Astrocyte of the spinal cord (primary cell): ENCODE measurements at places on chromosomes 11 and 22.

DNA sequence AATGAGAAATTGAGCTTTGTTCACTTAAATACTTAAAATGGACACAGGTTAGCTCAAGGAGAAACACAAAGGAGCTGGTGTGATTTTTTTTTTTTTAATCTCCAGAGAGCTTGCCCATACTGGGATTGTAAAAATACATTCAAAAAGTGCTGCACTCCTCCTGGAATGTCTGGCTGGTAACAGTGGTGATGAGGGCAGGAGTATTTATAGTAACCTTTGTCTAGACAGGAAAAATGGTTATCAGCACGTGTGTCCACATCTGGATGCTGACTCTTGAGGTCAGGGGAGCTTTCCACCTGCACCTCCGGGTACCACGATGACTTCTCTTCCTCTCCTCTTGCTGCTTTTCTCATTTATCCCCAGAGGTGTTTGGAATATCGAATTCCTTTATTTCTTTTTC, 30.1 kb downstream of the EXT2 start:
- DNase-seq = no peak

DNA sequence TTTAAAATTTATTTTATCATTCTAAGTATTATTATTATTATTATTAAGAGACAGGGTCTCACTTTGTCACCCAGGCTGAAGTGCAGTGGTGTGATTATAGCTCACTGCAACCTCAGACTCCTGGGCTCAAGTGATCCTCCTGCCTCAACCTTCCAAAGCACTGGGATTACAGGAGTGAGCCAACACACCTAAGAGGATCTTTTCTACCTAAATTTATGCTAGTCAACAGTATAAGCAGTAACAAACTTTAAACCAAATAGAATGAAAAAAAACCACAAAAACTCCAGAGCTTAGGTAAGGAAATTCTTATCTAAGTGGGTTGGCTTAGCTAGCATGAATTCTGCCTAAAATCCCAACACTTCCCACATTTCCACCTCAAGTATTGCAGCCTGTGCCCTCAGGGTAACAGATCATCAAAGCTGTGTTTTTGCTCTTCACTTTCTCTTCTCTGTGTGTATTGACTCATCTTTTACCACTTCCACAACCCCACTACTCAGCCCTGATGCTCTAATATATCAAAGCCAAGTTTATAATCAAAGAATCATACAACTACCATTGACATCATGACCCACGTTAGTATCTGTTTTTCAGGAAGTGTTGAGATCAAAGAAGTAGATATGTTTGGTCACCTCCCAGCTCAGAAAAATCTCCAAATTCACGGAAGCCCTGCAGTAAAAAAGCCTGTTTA, 93.7 kb upstream of the SPON1 start:
- no peak for DNase-seq

DNA sequence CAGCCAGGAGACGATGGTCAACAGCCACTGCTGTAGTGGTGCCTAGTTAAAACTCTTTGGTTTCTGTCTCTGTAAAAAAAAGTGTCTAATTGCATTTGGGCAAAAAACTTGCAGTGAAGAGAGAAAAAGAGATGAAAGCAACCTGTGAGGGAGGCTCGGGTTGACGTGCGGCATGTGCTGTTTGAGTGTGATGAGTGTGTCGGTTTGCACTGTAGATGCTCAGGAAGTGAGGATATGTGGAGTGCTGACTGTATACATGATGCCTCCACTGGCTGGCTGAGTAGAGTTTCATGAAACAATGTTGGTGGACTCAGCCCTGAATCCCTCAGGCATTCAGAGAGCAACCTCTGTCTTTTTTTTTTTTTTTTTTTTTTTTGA, 4.3 kb upstream of the DGCR6L start:
- DNase-seq = no peak

GRCh38 chr11:98289617-98290263, 731.0 kb upstream of the CNTN5 start:
- DNase-seq = no peak

GRCh38 chr11:90189011-90189410, 33.8 kb downstream of the CHORDC1 start:
- DNase-seq = no peak

- no peak for DNase-seq
Measured at GRCh38 chr22:17851759-17852158, 77.5 kb upstream of the BID start.

DNA sequence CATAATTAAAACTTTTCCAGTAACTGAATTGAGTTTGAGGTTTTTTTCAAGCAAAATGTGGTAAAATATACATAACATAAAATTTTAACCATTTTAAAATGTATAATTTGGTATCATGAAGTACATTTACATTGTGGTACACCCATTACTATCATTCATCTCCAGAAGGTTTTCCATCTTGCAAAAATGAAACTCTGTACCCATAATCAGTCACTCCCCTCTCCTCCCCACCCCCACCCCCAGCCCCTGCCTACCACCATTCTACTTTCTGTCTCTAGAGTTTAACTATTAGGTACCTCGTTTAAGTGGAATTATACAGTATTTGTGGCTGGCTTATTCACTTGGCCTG, 63.7 kb downstream of the MICAL2 start:
- no peak for DNase-seq

DNA sequence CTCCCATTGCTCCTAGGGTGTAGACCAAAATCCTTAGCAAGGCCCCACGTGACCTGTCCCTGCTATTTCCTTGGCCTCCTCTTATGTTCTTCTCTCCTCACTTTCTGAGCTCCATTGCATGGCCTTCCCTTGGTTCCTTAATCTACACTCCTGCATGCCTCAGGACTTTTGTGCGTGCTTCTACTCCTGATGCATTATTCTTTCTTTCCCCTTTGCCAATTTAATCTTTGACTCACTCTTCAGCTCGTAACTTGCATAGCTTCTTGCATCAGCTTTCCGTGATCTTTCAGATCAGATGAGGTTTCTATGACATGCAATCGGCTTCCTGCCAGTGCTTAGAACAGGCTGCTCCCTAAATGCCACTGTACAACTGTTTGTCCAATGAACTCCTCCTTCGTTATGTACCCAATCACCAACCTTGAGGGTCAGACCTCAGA, 261.6 kb upstream of the CADM1 start:
- no peak for DNase-seq

DNA sequence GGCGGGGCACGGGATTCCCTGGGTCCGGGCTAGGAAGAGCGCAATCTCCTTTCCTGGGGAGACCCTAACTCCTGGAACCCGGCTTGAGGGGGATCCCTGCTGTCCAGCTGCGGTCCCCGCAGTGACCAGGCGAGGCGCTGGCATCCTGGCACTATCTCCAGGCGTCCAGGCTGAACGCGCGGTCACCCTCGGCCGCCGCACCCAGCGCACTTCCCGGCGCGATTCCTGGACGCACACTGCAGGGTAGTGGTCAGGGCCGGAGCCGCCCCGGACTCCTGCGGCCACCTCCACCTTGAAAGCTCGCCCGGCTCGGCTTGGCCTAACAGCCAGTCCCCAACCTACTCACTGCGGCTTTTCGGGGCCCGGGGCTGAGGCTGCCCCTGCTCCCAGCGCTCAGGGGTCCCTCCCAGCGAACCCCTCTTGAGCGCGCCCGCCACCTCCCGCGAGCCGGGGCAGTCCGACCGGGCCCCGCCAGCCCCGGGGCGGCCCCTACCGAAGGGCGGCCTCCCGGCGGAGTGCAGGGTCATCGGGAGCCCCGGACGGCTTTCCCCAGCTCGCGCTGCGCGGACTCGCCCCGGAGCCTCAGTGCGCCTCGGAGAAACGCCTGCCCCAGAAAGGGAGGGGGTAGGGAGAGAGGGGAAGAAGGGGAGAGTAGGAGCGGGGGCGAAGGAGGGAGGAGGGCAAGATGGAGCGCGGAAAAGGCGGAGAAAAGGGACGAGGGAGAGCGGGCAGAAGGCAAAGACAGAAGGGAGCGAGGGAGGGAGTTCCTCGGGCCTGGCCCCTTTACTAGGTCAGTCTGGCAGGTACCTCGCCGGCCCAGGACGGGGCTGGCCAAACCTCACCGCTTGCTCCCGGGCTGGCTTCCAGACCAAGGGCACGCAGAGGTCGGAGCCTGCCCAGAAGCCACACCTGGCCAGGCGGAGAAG, 1.0 kb downstream of the POU2AF3 start:
- DNase-seq = peak; percentile 25

DNA sequence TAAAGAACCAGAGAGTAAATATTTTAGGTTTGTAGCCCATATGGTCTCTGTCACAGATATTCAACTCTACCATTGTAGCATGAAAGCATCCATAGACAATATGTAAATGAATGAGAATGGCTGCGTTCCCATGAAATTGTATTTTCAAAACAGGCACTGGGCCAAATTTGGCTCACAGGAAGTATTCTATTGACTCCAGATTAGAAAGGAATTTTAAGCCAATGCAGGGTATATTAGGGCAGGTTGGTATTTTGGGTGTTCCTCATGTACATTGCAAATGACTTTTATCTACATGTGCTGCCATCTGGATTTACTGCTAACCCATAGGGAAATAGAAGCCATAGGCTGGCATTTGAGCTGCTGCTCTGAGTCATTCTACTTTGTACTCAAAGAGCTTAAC, 35.1 kb upstream of the PDGFD start:
- no peak for DNase-seq

GRCh38 chr22:48205161-48205560, 1442.7 kb downstream of the TBC1D22A start:
- no peak for DNase-seq

DNA sequence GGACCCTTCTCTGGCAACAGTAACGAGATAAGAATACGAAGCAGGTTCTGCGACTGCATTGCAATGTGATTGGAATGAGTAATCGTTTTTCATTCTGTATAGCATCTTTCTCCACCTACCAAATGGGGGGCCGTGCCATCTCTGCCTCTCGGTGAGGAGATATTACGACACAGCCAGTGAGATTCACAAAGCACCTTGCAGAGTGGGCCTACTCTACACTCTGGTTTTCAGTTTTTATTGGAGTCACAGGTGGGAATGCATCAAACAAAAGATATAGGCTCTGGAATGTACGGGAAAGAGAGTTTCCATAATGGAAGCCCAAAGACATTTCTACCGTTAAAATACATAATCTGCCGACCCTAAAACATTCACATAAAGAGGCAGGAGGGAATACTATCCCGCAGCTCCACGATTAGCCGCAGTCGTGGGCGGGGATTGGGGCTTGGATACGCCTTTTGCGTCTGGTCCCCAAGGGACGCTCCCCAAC, 423 bp upstream of the RTN3 start:
- no peak for DNase-seq

- no peak for DNase-seq
Measured at GRCh38 chr11:113577356-113578032, 102.3 kb upstream of the DRD2 start.

GRCh38 chr11:108278546-108278945, 55.7 kb downstream of the ATM start:
- DNase-seq = no peak

DNA sequence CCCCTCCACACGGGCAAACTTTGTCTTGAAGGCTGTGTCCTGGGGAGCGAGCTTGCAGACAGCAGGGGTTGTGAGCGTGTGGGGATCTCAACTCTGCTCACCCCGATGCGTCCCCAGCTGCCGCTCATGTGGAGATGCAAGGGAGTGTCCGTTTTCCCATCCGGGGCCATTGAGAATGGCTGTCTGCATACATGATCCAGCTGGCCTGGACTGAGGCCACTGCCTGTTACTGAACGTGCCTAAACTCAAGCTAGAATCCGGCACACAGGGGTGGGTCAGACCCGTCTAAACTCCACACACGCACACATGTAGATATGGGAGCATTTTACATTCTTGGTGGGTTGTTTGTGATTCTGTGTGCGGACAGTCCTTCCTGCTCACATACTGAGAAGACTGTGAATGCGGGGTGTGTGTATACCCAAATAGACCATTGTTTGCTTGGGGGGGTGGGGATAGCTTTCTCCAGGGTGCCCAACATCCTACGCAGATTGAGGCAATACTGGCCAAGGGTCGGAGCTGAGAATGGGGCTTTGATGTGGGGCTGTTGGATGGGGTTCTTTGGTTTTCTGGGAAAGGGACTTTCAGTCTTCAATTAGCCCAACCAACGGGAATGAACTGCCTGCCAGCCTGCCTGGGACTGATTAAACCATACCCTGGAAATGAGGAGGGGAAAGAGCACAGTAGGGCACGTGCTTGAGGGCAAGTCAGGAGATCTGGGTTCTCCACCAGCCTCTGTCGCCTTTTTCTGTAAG, 60.4 kb downstream of the ST3GAL4 start:
- DNase-seq = no peak

- no peak for DNase-seq
Measured at GRCh38 chr11:10320736-10321465, 16.0 kb downstream of the ADM start.

GRCh38 chr11:28715726-28716125, 607.5 kb downstream of the METTL15 start:
- DNase-seq = no peak

- no peak for DNase-seq
Measured at GRCh38 chr11:130315354-130315970, 745 bp upstream of the ZBTB44 start.

DNA sequence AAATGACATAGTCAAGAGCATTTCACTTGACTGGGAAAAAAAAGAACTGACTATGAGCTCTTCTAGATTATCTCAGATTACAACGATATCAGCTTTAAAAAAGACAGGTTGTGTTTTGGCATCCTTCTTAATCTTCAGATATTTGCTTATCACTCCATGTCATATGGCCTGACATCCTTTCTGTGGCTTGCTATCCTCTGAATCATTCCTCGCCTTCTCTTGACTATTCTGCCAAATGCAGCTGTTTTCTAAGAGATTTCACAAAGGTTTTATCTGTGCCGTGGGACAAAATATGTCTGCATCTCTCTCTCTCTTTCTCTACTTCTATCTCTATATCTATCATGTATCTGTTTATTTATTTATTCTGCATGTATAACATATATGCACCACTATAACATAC, 746.1 kb downstream of the CNTN5 start:
- DNase-seq = no peak

DNA sequence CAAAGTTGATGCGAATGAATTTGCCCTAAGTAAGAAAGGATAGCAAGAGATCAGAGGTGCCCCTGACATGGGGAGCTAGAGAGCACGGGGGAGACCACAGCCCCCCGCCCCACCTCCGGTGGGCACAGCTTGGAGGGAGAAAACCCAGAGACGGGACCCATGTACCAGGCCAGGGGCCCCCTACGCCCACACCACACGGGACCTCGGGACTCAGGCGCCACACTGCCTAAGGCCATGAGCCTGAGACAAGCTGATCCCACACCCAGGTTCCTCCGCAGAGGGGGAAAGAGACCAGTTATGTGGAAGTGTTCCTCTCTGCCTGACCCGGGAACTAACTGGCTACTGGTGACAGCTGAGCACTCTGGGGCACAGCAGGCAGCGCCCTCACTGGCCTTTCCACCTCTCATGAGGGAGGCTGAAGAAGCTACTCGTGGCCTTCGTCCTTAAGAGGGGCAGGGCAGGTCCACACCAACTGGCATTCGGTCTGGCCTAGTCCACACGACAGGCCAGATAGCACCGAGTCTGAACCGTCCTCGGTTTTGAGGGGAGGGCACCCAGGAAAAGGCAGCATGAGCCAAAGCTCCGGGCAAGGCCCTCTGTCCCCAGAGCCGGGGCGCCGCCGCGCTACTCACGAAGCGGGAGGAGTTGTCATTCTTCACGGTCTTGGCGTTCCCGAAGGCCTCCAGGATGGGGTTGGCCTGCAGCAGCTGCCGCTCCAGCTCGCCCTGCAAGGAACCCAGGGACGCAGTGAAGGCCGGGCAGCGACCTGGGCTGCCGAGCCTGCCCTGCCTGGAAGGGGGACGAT, 65.8 kb downstream of the MYH9 start:
- no peak for DNase-seq
